ENCODE measurements at places on chromosomes 16 and 17. TPM values are rescaled to one million over a fixed set of nuclear protein-coding genes. Genes with fewer than 3 reads are reported as not detected.
A peak's percentile ranks its signal among the peaks of the same experiment; 100 is the strongest.

- no peak overlapping the region for H3K27ac ChIP-seq
- H3K4me1 ChIP-seq, result peaks cover 17% of the 10 kb centered on the region
- H3K4me3 ChIP-seq, result no peak overlapping the region
- H3K27me3 ChIP-seq, result no peaks in the 10 kb centered on the region
Measured at GRCh38 chr17:43027091-43028032, 2.3 kb downstream of the RND2 start.

The RBFOX1 gene
- total RNA-seq, result 98.8 TPM

The GAS2L2 gene
- total RNA-seq, result not detected

The GPRC5B gene
- 83.1 TPM for total RNA-seq

The SOX15 gene
- total RNA-seq, result 1.3 TPM

- H3K27ac ChIP-seq, result no peak overlapping the region
- no peak for DNase-seq
- H3K27me3 ChIP-seq, result no peaks in the 10 kb centered on the region
- H3K36me3 ChIP-seq, result no peaks in the 10 kb centered on the region
Measured at GRCh38 chr16:85276721-85277120, 164.4 kb upstream of the CIBAR2 start.

The CCL2 gene
- 4.3 TPM for total RNA-seq

The RNF227 gene
- 1.2 TPM for total RNA-seq

- H3K4me1 ChIP-seq, result no peaks in the 10 kb centered on the region
- DNase-seq, result no peak
- no peak overlapping the region for H3K4me3 ChIP-seq
- no peaks in the 10 kb centered on the region for H3K27me3 ChIP-seq
- H3K36me3 ChIP-seq, result peaks cover 4% of the 10 kb centered on the region
- no peak overlapping the region for H3K27ac ChIP-seq
Measured at GRCh38 chr17:38809828-38810227, 10.5 kb upstream of the PIP4K2B start.

The GJC1 gene
- 5.4 TPM for total RNA-seq

DNA sequence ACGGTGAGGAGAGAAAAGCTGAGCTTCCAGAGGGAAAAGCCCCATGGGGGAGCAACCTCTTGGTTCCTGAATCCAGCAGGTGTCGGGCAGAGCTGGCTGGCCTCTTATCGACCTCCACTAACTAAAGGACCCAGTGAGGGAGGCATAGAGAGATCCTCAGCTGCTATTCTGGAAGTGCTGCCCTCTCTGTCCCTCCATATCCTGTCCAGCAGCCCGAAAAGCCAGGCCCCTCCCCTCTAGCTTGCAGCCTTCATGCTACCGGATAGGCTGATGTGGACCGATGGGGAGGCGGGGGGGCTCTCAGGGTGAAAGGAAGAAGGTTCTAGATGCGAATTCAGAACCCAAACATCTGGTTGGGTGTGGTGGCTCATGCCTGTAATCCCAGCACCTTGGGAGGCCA is 24.9 kb downstream of the MXRA7 start:
- H3K27me3 ChIP-seq, result no peaks in the 10 kb centered on the region
- H3K36me3 ChIP-seq, result no peaks in the 10 kb centered on the region
- H3K27ac ChIP-seq, result no peak overlapping the region
- H3K4me3 ChIP-seq, result no peak overlapping the region
- peaks cover 33% of the 10 kb centered on the region for H3K4me1 ChIP-seq
- no peak for DNase-seq

The CIITA gene
- 2.3 TPM for total RNA-seq

The RTN4RL1 gene
- total RNA-seq, result 0.78 TPM

The MYO15A gene
- total RNA-seq, result 0.70 TPM

DNA sequence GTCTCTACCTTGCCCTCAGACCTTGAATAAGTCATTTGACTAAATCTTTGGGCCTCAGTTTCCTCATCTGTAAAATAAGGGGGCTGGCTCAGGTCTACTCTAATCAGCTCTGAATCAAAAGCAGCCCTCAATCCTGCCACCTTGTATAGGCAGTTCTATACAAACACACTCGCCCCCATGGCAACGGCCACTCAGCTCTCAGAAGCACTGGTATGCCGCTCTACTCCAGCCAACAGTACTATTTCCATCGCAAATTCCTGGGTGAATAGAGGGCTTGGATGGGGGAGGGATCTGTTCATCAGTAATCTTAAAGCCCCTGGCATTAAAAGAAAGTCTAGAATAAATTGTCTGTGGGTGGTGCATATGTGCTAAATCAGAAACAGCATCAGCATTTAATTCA is 21.2 kb upstream of the TAOK1 start:
- H3K27ac ChIP-seq, result no peak overlapping the region
- H3K4me1 ChIP-seq, result no peaks in the 10 kb centered on the region
- DNase-seq, result no peak
- H3K27me3 ChIP-seq, result no peaks in the 10 kb centered on the region

- no peaks in the 10 kb centered on the region for H3K36me3 ChIP-seq
- H3K27ac ChIP-seq, result no peak overlapping the region
- H3K4me1 ChIP-seq, result no peaks in the 10 kb centered on the region
- no peaks in the 10 kb centered on the region for H3K27me3 ChIP-seq
- DNase-seq, result peak; percentile 1
Measured at GRCh38 chr17:83064732-83065659, 14.4 kb upstream of the METRNL start.

The HASPIN gene
- total RNA-seq, result 1.3 TPM

The KRTAP1-1 gene
- not detected for total RNA-seq

The SLC13A2 gene
- not detected for total RNA-seq

The CDH1 gene
- not detected for total RNA-seq

The NDUFAB1 gene
- 166 TPM for total RNA-seq

- H3K4me3 ChIP-seq, result no peak overlapping the region
- no peak overlapping the region for H3K27ac ChIP-seq
- no peaks in the 10 kb centered on the region for H3K27me3 ChIP-seq
- no peak for DNase-seq
- H3K4me1 ChIP-seq, result no peaks in the 10 kb centered on the region
Measured at GRCh38 chr16:79415983-79416640, 184.4 kb downstream of the MAF start.

- DNase-seq, result no peak
- H3K27ac ChIP-seq, result no peak overlapping the region
- no peak overlapping the region for H3K4me3 ChIP-seq
- no peaks in the 10 kb centered on the region for H3K36me3 ChIP-seq
- H3K27me3 ChIP-seq, result no peaks in the 10 kb centered on the region
Measured at GRCh38 chr17:60086818-60087591, 8.3 kb upstream of the HEATR6 start.

DNA sequence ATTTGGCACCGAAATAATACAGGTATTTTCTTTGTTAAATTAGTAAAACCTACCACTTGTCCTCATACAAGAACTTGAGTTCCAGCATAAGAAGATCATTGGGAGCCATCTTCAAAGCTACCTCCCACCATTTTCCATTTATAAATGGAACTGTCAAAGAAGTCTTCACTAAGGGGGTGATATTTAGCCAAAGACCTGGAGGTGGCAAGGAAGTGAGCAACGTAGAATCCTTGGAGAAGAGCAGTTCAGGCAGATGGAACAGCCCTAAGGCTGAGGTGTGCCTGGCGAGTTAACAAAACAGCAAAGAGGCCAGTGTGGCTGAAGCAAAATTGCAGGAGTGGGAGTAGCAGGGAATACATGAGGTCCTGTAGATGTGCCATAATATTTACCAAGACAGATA is 1.8 kb downstream of the KCNJ16 start:
- no peaks in the 10 kb centered on the region for H3K36me3 ChIP-seq
- H3K4me1 ChIP-seq, result no peaks in the 10 kb centered on the region
- no peak overlapping the region for H3K27ac ChIP-seq
- no peak for DNase-seq
- H3K4me3 ChIP-seq, result no peak overlapping the region
- H3K27me3 ChIP-seq, result no peaks in the 10 kb centered on the region

The WNT3 gene
- not detected for total RNA-seq

DNA sequence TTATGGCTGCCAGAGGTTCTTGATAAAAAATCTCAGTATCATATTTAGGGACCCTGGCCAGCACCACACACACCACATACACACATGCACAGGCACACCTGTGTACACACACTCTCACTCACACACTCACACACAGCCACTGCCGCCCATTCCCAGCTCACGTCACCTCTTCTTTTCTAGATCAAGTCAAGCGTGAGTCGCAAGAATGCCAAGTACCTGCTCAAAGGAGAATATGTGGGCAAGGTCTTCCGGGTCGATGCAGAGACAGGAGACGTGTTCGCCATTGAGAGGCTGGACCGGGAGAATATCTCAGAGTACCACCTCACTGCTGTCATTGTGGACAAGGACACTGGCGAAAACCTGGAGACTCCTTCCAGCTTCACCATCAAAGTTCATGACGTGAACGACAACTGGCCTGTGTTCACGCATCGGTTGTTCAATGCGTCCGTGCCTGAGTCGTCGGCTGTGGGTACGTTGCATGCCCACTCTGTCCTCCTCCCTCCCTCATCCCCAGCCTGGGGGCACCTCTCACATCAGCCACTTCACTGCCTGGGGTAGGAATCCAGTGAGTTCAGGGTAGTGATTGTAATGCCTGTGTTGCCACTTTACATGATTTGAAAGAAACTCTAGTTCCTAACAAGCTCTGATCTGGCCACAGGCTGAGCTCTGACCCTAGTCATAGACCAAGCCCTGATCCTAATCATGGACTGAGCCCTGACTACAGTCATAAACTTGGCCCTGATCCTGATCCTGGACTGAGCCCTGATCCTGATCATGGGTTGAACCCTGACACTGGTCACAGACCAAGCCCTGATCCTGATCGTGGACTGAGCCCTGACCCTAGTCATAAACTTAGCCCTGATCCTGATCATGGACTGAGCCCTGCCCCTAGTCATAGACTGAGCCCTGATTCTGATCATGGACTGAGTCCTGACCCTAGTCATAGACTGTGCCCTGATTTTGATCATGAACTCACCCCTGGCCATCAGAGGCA is 20.4 kb downstream of the CDH5 start:
- H3K27me3 ChIP-seq, result no peaks in the 10 kb centered on the region
- H3K27ac ChIP-seq, result no peak overlapping the region
- no peak overlapping the region for H3K4me3 ChIP-seq
- DNase-seq, result no peak

DNA sequence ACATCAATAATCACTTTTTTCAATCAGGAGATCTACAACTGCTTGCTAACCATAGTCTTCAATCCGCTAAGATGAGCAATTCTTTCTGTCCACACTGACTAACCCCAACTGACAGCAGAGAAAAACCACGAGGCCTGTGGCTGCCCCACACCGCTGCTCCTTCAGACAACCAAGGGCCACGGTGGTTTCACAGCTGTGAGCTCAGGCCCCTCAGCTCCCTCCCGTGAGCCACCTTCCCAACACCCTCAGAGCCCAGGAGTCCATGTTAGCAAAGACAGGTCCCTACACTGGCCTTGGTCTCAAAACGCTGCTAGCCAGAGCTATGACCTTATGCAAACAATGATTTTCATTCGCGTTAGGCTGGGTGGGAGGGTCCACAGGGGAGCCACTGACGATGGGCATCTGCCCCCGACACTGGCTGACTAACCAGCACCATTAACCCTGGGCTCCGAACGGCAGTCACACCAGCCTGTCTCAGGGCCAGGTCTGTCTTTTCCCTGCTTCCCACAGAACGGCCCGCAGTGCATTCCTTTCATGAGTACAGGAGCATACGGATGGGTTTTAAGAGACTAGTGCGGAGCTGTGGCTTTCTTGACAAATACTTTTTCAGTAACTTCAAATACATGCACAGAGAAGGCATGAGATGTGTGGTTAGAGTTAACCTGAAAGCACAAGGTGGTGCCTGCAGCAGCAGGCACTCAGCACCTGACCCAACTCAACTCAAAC is 67.3 kb downstream of the ANKRD11 start:
- DNase-seq, result no peak
- H3K4me3 ChIP-seq, result no peak overlapping the region
- peak overlapping the region; percentile 64 for H3K27ac ChIP-seq
- H3K4me1 ChIP-seq, result peaks cover 73% of the 10 kb centered on the region
- H3K36me3 ChIP-seq, result no peaks in the 10 kb centered on the region

The MYL11 gene
- total RNA-seq, result 1,053 TPM

The TBC1D3C gene
- not detected for total RNA-seq

DNA sequence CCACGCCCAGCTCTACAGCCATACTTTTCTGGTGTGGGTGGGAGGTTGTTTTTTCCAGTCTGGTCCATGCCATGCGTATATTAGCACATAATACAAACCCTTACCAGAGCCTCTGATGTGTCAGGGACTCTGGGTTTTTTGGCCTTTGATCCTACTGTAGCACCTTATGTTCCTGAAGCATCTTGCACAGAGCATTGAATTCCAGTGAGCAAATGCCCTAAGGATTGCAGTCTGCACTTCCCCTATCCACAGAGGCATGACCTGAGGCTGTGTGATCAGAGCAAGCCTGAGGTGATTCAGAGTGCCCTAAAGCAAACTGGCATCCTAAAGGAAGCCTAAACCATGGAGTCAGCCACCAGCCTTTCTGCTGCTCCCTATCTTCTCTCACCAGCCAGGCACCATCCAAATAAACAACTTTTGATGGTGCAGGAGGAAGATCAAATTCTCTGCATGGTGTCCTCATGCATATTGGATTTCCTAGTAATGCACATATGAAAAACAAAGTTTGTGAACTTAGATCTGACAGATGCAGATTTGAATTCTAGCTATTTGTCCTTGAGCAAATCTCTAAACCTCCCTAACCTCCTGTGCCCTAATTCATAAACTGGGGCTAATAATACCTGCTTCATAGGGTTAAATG is 41.2 kb upstream of the HAS3 start:
- no peaks in the 10 kb centered on the region for H3K27me3 ChIP-seq
- peaks cover 16% of the 10 kb centered on the region for H3K4me1 ChIP-seq
- peak overlapping the region; percentile 74 for H3K27ac ChIP-seq
- no peaks in the 10 kb centered on the region for H3K36me3 ChIP-seq
- H3K4me3 ChIP-seq, result no peak overlapping the region
- peak; percentile 28 for DNase-seq

DNA sequence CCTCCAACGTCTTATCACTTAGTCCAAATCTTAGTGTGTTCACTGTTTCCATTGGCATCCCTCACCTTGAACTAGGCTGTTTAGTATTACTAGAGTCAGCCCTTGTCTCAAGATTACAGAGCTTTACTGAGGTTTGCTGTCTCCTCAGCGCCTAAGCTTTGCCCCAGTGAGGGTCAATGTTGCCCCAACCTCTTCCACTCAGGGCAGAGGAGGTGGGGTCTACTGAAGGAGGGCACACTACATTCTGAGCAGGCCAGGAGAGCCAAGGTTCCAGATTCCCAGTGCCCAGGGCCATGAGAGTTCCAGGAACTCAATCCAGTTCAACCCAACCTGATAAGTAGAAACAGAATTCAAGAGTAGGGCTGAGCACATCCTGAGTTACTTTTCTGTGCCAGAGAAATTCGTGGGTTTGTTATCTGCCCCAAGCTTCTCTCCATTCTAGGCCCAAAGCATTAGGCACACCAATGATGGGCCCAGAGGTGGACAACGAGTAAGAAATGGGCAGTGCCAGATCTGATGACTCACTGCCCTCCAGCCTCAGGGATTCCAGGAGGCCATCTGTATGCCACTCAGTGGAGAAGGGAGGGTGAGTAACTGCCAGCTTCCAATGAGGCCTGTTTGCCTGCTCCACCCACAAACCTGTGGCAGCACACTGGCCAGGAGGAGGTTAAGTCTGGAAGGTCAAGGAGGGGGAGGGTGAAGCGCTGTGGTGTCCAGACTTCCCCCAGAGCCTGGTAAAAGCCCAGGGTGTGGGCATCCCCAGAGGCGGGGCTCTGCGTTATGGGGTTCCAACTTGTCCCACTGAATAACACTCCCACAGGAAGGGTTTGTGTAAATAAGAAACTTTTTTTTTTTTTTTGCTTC is 8.2 kb downstream of the TUBG2 start:
- peak overlapping the region; percentile 86 for H3K27ac ChIP-seq
- H3K4me1 ChIP-seq, result peaks cover 31% of the 10 kb centered on the region

GRCh38 chr17:59160157-59161025 is 4.8 kb downstream of the PRR11 start:
- no peaks in the 10 kb centered on the region for H3K27me3 ChIP-seq
- no peaks in the 10 kb centered on the region for H3K36me3 ChIP-seq
- DNase-seq, result no peak
- H3K27ac ChIP-seq, result no peak overlapping the region

Measured in gastrocnemius medialis (tissue), 4 donors.